CD4-positive, alpha-beta T cell treated with Interleukin-6 for 4 hours (primary cell): ENCODE measurements at places on chromosomes 12 and 14.

GRCh38 chr14:95469134-95469481 is 47.3 kb downstream of the SYNE3 start:
- no peak for DNase-seq

DNA sequence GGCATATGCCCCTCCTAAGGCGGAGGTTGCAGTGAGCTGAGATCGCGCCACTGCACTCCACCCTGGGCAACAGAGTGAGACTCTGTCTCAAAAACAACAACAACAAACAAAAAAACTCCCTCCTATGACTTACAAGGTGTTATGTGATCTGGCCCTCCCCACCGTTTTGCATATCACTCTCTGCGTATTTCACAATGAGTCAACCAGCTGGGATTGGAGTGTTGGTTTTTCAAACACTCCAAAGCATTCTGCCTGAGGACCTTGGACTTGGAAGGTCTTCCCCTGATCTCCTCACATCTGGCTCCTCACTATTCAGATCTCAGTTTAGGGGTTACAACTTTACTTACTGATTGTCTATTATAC is 14.0 kb downstream of the MANSC1 start:
- DNase-seq: no peak

DNA sequence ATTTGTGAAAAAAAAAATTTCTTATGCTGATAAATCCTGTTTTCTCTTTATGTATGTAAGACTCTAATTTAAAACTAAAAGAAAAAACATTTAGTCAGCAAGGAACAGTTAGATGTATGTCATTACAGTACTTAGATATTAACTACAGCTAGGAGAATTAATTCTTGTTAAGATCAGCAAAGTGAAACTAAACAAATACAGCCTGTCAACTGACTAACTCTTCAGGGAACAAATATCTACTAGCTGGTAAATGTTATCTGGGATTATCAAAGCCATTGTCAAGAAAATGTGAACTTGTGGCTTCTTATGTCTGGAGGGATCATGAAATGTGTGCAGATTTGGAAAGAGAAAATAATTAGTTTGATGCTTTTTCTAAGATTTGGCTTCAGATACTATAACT is 27.5 kb downstream of the MGAT4C start:
- no peak for DNase-seq

GRCh38 chr12:93829016-93829415 is 151.8 kb downstream of the CRADD start:
- no peak for DNase-seq

DNA sequence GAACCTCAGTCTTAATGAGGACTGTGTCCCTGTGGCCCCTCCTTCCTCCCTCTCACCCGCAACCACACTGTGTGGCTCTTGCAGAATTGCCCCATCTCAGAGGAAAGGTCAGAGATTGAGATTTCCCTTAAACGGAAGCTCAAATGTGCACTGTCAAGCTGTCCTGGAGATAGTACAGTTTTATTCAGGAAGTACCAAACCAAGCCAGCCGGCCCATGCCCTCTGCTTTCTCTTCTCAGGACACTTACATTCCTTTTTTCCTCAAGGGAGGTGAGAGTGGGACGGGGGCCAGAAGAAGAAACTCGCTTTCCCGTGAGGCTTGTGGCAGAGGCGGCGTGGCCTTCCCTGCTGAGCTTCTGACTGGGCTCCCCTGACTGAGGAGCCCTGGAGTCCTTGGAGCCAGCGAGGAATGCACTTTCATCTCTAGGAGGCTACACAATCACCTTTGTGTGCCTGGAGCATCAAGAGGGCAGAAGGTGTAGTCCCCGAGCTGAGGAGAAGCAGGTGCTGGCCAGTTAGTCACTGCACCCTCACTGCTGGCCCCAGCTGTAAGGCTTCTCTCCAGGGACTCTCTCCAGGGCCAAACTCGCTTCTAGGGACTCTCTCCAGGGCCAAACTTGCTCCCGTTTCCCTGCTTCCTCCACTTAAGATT is 24.1 kb upstream of the ATP2A2 start:
- DNase-seq: no peak

GRCh38 chr12:40957417-40957816 is 230.7 kb upstream of the PDZRN4 start:
- no peak for DNase-seq

- peak; percentile 98 for DNase-seq
These were observed at the start of gene ARF6 for GRCh38 chr14:49892636-49893308. Gene ARF6, plus strand, starts transcription at chr14:49893082. Its CDS starts 655 bp downstream, at chr14:49893737.

GRCh38 chr12:123043536-123044001 is 63.1 kb downstream of the ARL6IP4 start:
- peak; percentile 84 for DNase-seq

DNA sequence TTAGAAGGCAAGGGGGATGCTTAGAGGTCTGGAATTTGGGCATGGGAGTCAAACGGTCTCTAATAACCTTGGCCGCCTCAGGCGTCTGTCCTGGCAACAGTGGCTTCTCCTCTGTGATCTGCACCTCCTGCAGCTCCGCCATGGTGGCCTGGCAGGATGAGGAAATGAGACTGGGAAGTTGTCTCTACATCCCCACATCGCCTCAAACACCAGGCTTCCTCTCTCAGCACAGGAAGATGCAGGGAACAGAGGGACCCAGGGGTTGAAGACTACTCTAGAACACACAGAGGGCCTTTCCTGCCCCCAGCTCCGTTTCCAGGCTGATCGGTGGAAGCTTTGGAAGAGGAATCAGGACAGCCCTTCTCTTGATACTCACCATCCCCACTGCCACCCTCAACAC is 1.7 kb downstream of the NDRG2 start:
- DNase-seq: no peak

- no peak for DNase-seq
These were observed 16.2 kb upstream of the PHLDA1 start for GRCh38 chr12:76047742-76048141.

DNA sequence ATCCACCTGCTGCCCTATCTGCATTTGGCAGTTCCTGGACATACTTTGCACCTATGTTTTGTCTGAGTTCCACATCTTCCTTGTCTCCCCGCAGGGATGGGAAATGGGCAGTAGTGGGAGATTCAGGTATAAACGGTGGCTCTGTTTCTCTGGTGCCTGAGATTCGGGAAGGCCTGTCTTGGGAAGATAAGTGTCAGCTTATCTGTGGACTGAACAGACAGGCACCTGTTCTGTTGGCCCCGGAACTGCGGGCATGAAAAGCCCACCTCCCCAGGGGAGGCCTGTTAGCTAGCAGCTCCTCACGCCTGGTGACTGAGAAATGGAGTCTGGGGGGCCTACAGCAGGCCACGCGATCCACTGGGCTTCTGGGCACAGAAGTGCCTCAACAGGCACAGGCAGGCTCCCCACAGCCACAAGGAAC is 5.8 kb downstream of the PHB2 start:
- no peak for DNase-seq

GRCh38 chr12:7905071-7905470 is 30.9 kb downstream of the SLC2A3 start:
- no peak for DNase-seq

- DNase-seq: no peak
These were observed 10.2 kb downstream of the SCN8A start for GRCh38 chr12:51601241-51601640.

- no peak for DNase-seq
These were observed 15.3 kb downstream of the WDR20 start for GRCh38 chr14:102154821-102155549.

DNA sequence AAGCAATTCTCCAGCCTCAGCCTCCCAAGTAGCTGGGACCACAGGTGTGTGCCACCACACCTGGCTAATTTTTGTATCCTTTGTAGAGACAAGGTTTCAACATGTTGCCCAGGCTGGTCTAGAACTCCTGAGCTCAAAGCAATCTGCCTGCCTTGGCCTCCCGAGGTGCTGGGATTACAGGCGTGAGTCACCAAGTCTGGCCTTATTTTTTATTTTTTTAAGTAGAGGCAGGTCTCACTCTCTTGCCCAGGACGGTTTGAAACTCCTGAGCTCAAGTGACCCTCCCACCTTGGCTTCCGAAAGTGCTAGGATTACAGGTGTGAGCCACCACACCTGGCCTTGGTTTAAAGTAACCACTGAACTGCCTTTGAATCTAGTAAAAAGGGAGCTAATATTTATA is 56.8 kb downstream of the SPPL3 start:
- no peak for DNase-seq

DNA sequence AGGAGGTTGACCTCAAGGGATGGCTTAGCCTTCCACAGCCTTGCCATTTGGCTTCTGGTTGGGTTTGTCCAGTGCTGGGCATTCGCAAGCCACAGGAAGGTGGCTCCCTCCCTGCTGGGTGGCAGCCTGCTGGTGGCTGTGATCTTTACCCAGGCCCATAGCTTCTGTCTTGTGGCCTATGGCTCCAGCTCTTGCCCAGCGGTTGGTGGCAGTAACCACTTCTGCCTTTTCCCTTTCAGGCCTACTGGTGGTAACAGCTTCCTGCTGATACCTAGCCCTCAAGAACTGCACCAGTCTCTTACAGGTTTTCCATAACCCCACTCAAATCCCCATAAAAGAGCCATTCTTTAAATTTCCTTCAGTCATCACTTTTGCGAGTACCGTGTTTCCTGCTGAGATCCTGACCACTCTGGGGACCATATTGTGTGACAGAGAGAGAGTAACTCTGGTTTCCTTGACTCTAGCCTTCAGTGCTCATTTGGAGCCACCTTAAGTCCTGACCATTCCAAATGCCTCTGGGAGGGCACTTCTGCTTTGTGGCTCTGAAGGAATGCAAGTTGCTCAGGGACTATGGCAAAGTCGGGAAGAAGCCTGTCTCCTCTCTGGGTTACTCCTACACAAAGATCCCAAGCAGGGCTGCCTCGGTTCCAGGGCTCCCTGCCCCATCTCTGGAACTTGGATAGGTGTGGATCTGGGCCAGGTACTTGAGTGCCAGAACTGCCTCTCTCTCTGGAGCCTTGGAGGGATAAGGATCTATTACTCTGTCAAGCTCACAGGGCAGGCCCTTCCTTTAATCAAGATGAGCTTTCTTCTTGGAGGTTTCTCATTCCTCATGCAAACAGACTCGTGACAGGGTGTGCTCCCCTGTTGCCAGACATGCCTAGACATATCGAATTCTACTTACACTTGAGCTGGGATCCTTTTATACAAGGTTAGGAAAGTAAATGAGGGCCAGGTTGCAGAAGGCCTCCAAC is 2.9 kb upstream of the NYNRIN start:
- no peak for DNase-seq

GRCh38 chr14:72810201-72810600 is 83.7 kb downstream of the DPF3 start:
- peak; percentile 24 for DNase-seq

- no peak for DNase-seq
These were observed 54.0 kb downstream of the PTPRB start for GRCh38 chr12:70583251-70583650.

DNA sequence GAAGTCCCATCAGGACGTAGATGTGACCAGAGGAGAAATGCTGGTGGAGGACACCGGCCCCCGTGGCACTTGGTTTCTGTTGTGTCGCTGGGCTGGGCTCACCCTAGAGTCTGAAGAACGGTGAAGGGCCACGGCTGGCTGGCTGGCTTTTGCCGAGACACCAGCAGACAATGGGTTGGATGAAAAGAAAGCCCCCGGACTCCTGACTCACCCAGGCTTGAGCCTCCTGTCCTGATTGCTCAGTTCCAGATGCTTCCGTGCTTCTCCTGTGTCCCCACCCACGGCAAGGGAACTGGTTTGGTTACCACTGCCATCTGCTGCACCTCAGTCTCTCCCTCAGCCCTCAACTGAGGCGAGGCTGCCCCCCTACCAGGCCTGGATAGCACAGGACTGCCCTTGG is 10.4 kb upstream of the ENDOU start:
- DNase-seq: no peak

DNA sequence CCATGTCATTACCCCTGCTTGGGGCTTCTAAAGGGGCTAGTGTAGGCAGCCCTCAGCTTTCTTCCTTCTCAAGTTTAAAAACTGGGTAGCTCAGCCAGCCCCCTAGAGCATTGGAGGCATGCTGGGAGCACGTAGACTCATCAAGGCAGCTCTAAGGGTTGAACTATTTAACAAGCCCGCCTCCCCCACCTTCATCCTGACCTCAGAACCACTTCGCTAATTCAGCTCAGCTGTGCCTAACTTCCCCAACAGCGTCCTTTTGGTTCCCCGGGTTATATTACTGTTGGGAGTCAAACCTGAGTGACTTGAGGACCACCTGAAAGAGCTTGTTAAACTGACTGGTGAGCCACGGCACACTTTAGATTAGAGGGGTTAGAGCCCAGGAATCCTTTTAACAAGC is 30.1 kb downstream of the MAX start:
- DNase-seq: no peak

- no peak for DNase-seq
These were observed 80.8 kb upstream of the C12orf71 start for GRCh38 chr12:27163048-27163715.

DNA sequence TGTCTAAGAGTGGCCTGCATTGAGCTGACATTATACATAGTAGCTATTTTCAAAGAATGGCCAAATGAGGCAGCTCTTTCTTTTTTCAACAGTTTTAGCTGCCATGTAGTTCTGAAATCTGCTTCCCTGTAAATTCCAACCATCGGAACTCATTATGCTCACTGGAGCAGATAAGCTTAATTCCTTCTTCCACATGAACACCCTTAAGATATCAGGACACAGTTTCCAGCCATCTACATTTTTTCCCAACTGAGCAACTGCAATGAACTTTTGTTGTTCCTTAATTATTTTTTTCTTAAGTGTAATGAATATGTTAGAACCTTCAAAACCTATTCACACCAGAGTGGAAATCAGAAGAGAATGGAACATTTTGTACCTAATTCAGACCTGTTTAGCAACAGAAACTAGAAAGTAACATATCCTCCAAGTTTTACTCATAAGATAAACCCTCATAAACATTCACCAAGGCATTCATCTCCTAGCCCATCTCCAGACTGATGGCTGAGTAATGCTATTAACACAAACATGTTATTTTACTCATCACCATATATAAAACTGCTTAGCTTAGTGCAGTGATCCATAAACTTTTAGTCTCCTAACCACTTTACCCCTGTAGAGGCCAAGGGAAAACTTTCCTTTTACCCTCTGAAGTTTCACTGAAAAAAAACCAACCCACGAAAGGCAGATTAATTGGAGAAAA is 296.1 kb upstream of the SYT1 start:
- DNase-seq: no peak

- no peak for DNase-seq
These were observed 91.3 kb downstream of the VCPKMT start for GRCh38 chr14:50025073-50025472.

DNA sequence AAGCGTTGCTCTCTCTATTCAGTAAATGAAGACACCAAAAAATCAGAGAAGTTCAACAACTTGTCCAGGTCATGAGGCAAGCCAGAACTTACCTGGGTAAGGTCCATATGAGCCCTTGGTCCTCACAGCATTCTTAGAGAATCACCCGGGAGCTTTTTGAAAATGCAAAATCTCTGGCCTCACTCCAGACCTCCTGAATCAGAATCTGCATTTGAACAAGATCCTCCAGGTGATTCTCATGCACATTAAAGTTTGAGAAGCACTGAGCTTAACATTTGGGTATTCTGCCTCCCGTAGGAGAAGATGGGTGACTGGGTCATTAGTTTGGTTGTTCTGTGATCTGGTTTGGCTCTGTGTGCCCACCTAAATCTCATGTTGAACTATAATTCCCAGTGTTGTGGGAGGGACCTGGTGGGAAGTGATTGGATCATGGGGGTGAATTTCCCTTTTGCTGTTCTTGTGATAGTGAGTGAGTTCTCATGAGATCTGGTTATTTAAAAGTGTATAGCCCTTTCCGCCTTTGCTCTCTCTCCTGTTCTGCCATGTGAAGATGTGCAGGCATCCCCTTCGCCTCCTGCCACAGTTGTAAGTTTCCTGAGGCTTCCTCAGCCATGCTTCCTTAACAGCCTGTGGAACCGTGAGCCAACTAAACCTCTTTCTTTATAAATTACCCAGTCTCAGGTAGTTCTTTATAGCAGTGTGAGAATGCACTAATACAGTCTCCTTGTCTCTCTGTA is 221.2 kb downstream of the RAD51B start:
- no peak for DNase-seq
